Activated CD4-positive, alpha-beta memory T cell treated with anti-CD3 and anti-CD28 coated beads for 36 hours (primary cell): ENCODE measurements at places on chromosomes 7 and 10.

DNA sequence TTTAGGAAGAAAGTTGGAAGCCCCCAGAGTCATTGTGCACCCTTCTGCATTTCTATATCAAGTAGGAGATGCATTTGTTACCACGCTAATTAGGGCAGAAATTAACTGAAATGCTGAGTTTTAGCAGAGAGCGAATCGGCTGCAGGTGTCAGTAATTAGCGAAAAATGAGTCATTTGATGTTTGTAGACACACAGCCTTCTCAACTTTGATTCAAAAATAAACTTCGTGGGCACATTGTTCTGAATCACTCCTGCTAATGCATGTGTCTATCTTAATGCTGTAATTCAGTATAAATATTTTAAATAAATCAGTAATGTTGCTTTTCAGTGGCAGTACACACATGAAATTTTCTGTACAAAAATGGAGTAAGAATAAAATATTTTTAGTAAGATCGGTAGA lies 109.5 kb upstream of the CARD11 start:
- H3K36me3 ChIP-seq = no peaks in the 10 kb centered on the region
- no peak for DNase-seq
- H3K27ac ChIP-seq = no peak overlapping the region
- peaks cover 19% of the 10 kb centered on the region for H3K4me1 ChIP-seq
- H3K4me3 ChIP-seq = no peak overlapping the region

GRCh38 chr10:120628197-120628596 lies 171.2 kb downstream of the PLPP4 start:
- no peak overlapping the region for H3K4me3 ChIP-seq
- DNase-seq = no peak
- no peaks in the 10 kb centered on the region for H3K36me3 ChIP-seq
- H3K27me3 ChIP-seq = no peaks in the 10 kb centered on the region
- no peaks in the 10 kb centered on the region for H3K4me1 ChIP-seq

DNA sequence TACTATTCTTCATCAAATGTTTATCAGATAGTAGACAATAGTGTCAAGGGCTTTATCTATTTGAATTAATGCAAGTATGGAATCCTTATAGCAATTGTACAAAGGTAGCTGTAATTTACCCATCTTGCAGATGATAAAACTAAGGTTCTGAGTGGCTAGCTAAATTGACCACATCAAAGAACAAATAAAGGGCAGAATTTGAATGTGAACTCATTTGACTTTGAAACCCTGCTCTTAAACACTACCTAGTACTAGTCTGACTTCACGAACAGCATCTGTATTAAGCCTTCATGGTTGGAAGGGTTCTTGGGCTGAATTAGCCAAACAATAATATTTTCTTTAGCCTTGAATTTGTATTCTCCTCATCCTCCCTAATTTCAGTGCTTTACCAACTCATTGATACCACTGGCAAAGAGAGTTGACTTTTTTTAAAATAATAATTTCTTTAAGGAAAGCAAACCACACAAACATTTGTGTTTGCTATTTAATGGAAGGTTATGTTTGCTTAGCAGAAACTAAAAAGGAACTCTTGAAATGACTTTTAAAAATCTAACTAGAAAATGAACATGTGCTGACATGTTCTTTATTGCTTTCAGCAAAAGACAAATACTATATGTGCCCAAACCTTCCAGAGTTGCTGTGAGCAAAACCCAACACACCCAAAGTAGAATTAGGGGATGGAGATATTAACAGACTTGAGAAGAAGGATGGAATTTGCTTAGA lies 322.6 kb downstream of the RNLS start:
- H3K4me1 ChIP-seq = peaks cover 2% of the 10 kb centered on the region
- no peak overlapping the region for H3K27ac ChIP-seq
- no peaks in the 10 kb centered on the region for H3K27me3 ChIP-seq
- H3K36me3 ChIP-seq = no peaks in the 10 kb centered on the region
- no peak for DNase-seq

- peaks cover 62% of the 10 kb centered on the region for H3K27me3 ChIP-seq
- no peaks in the 10 kb centered on the region for H3K36me3 ChIP-seq
- H3K4me1 ChIP-seq = peaks cover 5% of the 10 kb centered on the region
- no peak overlapping the region for H3K27ac ChIP-seq
Observed at GRCh38 chr7:29806995-29807841, 910 bp downstream of the WIPF3 start.
